ENCODE measurements at places on chromosomes 7 and 10. TPM values are rescaled to one million over a fixed set of nuclear protein-coding genes. Genes with fewer than 3 reads are reported as not detected.

CPVL gene
- total RNA-seq, result 40.0 TPM

CHN2 gene
- total RNA-seq, result 4.8 TPM

GNAI1 gene
- total RNA-seq, result 29.5 TPM

CNPY1 gene
- total RNA-seq, result not detected

TEX47 gene
- total RNA-seq, result not detected

SPDYE2B gene
- not detected for total RNA-seq

DNA sequence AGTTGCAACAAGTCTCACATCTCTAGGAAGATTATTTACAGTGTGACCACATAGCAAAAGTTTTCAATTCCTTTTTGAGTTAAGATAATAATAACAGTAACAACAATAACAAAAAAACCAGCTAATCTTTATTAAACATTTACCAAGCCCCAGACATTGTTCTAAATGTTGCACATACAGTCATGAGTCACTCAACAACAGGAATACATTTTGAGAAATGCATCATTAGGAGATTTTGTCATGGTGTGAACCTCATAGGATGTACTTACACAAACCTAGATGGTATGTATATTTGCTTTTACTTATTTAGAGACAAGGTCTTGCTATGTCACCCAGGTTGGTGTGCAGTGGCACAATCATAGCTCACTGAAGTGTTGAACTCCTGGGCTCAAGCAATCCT is 52.0 kb downstream of the SPAM1 start:
- DNase-seq, result no peak

GRCh38 chr7:3318874-3319273 is 17.8 kb downstream of the SDK1 start:
- DNase-seq, result no peak

- DNase-seq, result no peak
Observed at GRCh38 chr7:143372070-143372469, 9.1 kb upstream of the ZYX start.

GRCh38 chr10:120598386-120598785 is 141.4 kb downstream of the PLPP4 start:
- DNase-seq, result no peak

DNA sequence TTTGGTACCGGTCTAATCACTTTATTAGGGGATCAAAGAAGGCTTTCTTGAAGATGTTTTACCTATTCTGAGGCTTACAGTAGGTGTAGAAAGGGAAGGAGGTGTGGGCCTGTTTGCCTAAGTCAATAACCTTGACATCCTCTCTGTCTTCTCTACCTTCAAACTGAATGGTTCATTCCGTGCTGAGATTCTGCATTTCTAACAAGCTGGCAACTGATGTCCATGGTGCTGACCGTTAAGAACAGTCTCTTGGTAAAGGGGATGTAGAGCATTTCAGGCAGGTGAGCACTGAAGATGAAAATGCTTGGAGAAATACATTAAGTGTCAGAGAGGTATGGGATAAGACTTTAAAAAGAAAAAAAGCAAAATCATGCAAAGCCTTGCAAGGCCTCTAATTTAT is 51.5 kb upstream of the DGKB start:
- DNase-seq, result no peak

- no peak for DNase-seq
Observed at GRCh38 chr7:139798892-139799291, 21.1 kb upstream of the HIPK2 start.

DNA sequence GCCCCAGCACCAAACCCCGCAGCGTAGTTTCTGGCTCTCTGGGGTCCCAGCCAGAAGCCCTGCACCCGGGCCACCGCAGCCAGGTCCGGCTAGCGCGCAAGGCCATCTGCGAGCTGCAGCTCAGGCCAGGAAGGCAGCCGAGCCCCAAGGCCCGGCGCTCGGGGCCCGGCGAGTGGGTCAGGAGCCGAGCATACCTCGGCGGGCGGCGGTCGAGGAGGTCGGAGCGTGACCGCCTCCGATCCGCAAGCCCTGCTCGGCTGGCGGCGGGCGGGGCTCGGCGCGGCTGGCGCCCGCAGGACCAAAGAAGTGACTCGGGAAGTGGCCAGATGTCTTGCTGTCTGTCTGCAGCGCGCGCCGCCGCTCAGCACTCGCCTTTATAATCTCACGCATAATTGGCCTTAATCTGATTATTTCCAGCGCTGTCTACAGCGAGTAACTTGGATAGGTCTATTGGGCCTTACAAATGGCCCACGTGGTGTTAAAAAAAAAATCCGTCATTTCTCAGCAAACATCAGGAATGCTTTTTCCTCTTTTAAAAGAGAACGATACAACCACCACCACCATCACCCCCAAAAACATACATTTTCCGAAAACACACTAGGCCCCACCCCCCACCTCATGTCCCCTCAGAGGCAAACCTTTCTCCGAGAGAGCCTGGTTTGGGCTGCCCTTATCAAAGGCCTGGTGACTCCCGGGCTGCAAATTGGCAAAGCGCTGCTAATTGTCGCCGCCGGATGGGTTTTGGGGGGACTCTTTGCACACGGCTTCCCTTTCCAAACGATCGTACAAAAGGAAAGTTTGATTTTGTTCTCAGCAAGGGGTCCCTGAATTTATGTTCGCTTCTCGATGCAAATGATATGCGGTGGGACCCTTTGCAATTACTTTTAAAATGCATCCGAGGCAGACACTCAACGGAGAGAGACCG is at the start of gene DRGX:
Gene DRGX, minus strand, starts transcription at position 349 of the 925 bp plus-strand sequence. CDS start 649 bp downstream, outside the sequence.
- DNase-seq, result no peak

GRCh38 chr10:117900280-117900679 is 146.5 kb downstream of the RAB11FIP2 start:
- no peak for DNase-seq

- DNase-seq, result peak; percentile 51
Observed at GRCh38 chr10:60661637-60662036, 116.6 kb upstream of the CDK1 start.

All from H1 (cell line).